ENCODE measurements at places on chromosomes 7 and 10.

- DNase-seq, result no peak
Measured at GRCh38 chr7:11188529-11189310, 215.0 kb downstream of the PHF14 start.

GRCh38 chr10:115558252-115558651 lies 465.1 kb downstream of the ATRNL1 start:
- no peak for DNase-seq

- no peak for DNase-seq
Measured at GRCh38 chr10:112098682-112099081, 84.9 kb downstream of the GPAM start.

GRCh38 chr7:50315739-50316671 lies 11.5 kb downstream of the IKZF1 start:
- no peak for DNase-seq

- peak; percentile 58 for DNase-seq
Measured at GRCh38 chr7:105224884-105225651, 163.7 kb downstream of the SRPK2 start.

DNA sequence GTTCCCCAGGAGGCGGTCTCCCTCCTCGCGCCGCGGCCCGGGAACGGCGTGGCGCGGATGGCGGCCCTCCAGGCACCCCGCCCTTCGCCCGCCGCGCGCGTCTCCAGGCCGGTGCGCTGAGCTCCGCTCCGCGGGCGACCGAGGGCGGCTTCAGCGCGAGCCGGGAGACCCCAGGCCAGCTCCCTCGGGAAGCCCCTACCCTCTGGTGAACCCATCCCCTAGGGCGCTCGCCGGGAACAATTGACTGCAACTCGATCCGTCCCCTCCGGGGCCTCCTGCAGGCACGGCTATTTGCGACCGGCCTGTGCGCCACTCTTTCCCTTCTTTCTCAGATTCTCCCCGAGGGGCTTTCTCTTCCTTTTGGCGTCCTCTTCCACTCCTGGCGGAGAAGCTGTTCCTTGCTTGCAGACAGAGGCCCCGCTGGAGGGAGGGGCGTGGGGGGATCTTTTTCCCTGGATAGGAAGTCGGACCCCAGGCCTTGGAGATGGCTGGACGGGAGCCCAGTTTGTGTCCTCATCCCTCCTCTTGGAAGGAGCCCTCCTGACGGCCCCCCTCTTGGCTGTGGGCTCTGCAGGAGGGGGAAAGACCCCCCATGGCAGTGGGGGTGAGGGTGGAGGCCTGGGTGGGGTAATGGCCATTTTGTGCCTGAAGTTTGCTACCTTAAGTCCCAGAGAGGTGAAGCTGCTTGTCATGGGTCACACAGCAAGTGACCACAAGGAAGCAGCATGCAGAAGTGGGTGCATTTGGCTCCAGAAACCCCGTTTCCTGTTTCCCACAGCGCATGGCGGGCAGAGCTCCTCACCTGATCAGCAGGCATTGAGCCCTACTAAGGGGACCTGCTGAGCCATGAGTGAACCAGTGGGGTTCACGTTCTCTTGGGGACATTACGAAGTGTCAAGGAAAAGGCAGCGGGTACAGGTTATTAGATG lies 171.2 kb upstream of the TNRC18 start:
- DNase-seq, result peak; percentile 67

- no peak for DNase-seq
Measured at GRCh38 chr10:127044186-127044585, 139.0 kb downstream of the DOCK1 start.

DNA sequence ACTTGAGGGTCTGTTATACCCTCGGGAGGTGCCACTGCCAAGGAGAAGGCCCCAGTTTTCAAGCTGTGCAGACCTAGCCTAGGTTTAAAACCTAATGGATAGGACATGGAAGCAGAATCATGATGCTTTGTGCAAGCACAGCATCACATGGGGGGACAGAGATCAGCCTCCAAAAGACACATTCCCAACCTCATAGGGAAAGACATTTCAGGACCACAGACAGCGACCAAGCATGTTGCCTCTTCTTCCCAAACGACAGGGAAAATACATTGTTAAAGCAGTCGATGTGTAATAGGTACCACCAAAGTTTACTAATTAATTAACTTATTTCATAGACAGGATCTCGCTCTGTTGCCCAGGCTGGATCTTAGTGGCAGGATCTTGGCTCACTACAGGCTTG lies 573.9 kb downstream of the TCERG1L start:
- DNase-seq, result no peak

- DNase-seq, result no peak
Measured at GRCh38 chr10:30917789-30918188, 113.9 kb downstream of the ZNF438 start.

DNA sequence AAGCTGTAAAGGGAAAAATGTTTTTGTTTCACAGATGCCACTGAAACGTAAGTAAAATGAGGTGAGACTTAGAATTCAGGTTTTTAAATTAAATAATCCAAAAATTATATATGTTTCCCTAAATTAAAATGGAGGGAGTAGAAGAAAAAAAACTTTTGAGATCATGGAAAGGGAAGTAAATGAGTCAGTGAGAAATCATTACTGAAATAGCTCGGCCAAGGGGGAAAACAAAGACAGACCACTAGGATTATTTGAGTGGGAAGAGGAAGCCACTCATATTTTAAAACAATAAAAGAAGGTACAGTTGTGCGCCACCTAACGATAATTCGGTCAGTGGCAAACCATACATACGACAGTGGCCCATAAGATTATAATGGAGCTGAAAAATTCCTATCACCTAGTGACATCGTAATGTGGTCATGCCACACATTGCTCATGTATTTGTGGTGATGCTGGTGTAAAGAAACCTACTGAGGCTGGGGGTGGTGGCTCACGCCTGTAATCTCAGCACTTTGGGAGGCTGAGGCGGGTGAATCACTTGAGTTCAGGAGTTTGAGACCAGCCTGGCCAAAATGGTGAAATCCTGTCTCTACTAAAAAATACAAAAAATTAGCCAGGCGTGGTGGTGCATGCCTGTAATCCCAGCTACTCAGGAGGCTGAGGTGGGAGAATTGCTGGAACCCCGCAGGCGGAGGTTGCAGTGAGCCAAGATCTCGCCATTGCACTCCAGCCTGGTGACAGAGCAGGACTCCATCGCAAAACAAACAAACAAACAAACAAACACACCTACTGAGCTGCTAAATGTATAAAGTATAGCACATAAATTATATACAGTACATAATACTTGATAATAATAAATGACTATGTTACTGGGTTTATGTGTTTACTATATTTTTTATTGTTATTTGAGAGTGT lies 64.7 kb downstream of the MKX start:
- DNase-seq, result no peak

GRCh38 chr7:45944058-45944457 lies 23.0 kb upstream of the IGFBP3 start:
- DNase-seq, result no peak

Data from GM12865 (cell line).